NCI-H460 (cell line): ENCODE measurements at places on chromosomes 5 and 9. TPM values are rescaled to one million over a fixed set of nuclear protein-coding genes. Genes with fewer than 3 reads are reported as not detected.

DNA sequence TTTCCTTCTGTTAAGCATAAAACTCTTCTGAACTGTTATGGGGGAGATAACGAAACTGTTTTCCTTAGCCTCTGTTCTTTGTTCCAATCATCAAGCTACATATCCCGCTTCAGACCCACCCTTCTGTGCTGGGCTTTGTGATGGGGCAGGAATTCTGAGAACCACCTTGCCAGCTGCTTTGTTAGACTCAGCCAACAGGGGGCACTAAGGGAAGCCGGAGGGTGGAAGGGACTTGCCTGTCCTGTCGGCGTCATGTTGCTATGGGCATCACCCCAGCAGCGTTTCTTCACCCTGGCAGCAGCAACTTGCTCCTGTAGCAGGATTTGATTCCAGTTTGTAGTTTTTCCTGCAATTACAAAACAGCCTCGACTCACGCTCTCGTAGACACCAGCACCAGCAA lies 169.1 kb downstream of the CAAP1 start:
- DNase-seq: peak; percentile 43

DNA sequence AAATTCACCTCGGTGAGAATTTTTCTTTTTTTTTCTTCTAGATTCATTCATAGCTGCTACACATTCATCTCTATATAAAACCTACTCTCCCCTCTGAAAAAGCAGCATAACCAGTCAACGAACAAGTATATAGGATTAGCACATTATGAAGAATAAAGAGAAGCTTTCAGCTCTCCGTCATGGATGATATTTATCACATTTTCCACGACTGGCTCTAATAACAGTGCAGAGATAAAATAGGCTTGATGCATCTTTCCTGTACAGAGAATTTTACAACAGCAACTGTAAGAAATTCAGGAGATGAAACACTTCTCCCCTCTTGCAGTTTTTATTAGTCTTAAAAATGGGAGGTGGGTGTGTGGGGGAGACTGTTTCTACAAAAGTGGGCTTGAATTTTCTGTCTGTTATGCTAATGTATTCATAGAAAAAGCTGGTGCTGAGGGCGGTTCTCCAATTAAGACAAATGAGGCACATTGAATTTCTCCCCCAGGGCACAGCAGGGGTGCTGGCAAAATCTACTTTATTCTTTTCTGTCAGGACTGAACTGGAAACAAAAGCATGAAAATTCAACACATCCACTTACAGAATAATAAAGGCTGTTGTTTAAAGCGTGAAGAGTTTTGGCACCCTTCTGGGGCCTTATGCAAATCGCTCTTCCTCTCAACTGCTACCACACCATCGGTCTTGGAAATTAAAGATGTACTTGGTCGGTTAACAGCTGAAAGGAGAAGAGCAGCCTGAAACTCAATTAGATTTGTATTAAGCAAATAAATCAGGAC lies 233.9 kb upstream of the ZNF608 start:
- no peak for DNase-seq

- DNase-seq: no peak
Measured at GRCh38 chr5:125464847-125465432, 718.5 kb upstream of the ZNF608 start.

GRCh38 chr5:28399211-28399610 lies 1360.8 kb upstream of the CDH9 start:
- DNase-seq: no peak

The KIF24 gene
- total RNA-seq: 2.4 and 2.5 TPM in 2 replicates
